ENCODE measurements at places on chromosomes 11 and 22.

DNA sequence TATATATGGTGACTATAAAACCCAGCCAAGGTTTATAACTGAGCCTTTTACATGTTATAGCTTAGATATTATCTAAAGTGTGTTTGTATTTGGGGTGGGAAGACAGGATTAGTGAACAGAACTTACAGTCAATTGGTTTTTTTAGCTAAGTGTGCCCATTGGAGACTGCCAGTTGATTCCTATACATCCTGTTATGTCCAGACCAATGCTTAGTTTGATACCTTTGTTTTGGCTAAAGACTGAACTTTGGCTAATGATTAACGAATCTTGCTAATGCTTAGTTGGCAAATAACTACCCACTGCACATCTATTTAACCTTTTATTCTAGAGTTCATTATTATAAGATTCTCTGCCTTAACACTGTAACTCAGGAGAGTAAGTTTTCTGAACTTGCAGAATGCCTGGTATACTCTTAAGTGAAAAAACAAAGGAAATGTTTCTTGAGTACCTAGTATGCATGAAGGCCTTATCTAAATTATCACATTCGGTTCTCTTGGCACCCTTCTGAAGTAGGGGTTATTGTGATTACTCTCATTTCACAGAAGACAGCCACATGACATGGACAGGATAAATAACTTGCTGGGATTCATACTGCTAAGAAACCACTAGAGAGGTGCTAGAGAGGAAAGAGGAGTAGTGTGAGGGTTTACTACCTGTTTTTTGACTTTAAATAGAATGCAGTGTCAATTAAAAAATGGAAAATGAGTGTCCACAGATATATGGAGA, 54.0 kb downstream of the KREMEN1 start:
- no peak for DNase-seq

- DNase-seq: no peak
Observed at GRCh38 chr22:46026899-46027210, 49.9 kb upstream of the WNT7B start.

GRCh38 chr11:399731-400211, 5.8 kb downstream of the PKP3 start:
- no peak for DNase-seq

GRCh38 chr11:85831050-85831449, 20.1 kb upstream of the SYTL2 start:
- DNase-seq: no peak

DNA sequence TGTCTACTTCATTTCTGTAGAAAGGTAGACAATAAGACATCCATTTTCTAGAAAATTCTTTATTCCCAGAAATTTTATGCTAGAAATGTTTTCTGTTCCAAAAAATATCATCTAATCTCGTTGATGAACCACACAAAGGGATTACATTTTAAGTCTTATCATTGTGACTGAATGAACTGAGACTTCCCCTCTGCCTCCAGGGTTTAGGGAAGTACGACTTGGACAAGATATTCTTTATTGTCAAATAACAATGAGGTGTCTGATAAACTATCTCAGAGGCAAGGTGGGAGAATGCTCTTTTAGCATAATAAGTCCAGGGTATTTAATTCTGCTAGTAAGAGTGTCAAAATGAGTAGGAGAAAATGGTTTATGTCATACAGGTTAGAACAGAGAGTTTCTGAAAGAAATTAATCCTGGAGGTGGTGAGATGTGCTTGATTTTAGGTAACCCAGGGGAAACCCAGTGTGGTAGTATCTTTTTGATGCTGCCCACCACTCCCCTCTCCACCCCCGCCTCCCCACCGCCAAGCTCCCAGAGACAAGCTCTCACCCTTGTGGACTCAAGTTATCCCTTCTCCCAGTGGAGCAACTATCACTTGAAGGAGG, 100.6 kb downstream of the CD44 start:
- no peak for DNase-seq

- peak; percentile 84 for DNase-seq
Observed at GRCh38 chr22:50620593-50621355, 7.2 kb downstream of the ARSA start.

- no peak for DNase-seq
Observed at GRCh38 chr22:29116397-29117123, 43.7 kb downstream of the KREMEN1 start.

- no peak for DNase-seq
Observed at GRCh38 chr11:117905524-117905923, 23.7 kb downstream of the TMPRSS13 start.

- no peak for DNase-seq
Observed at GRCh38 chr11:115503886-115504275, 334 bp downstream of the CADM1 start.

GRCh38 chr11:122791411-122791810, 46.9 kb upstream of the CRTAM start:
- DNase-seq: no peak

- DNase-seq: peak; percentile 22
Observed at GRCh38 chr22:27885977-27886842, 32.8 kb downstream of the PITPNB start.

GRCh38 chr11:129728581-129728980, 87.1 kb upstream of the TMEM45B start:
- no peak for DNase-seq

- DNase-seq: no peak
Observed at GRCh38 chr11:36295926-36296325, at the start of gene PRR5L. Gene PRR5L, plus strand, starts transcription at chr11:36296288. Its CDS starts 104,834 bp downstream, at chr11:36401122.

DNA sequence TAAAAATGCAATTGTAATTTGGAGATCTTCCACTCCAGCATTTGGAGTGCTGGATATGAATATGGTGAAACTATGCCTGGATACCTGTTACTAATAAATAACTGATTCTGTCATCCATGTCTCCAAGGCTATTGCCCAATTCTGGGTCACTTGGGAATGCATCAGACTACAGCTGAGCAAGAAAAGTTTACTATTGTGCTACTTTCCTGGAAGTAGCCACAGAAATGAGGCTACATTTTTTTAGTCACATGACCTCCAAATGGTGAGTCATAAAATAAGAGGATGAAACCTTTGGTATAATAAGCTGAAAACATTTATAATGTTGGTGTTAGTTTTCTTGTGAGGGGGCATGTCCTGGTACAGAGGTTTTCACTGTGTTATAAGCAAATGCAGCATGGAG, 44.4 kb downstream of the DCDC1 start:
- no peak for DNase-seq

GRCh38 chr11:74543991-74544390, 48.4 kb upstream of the POLD3 start:
- DNase-seq: no peak

- peak; percentile 97 for DNase-seq
Observed at GRCh38 chr11:57637626-57638004, 12.1 kb downstream of the YPEL4 start.

GRCh38 chr22:25554689-25555088, 9.8 kb upstream of the GRK3 start:
- DNase-seq: no peak

- DNase-seq: no peak
Observed at GRCh38 chr22:27771637-27772036, 29.9 kb downstream of the MN1 start.

- DNase-seq: no peak
Observed at GRCh38 chr22:45225732-45226502, 14.8 kb downstream of the KIAA0930 start.

- no peak for DNase-seq
Observed at GRCh38 chr11:32079553-32079952, 11.3 kb upstream of the RCN1 start.

- DNase-seq: no peak
Observed at GRCh38 chr22:49763696-49764095, 64.0 kb downstream of the BRD1 start.

DNA sequence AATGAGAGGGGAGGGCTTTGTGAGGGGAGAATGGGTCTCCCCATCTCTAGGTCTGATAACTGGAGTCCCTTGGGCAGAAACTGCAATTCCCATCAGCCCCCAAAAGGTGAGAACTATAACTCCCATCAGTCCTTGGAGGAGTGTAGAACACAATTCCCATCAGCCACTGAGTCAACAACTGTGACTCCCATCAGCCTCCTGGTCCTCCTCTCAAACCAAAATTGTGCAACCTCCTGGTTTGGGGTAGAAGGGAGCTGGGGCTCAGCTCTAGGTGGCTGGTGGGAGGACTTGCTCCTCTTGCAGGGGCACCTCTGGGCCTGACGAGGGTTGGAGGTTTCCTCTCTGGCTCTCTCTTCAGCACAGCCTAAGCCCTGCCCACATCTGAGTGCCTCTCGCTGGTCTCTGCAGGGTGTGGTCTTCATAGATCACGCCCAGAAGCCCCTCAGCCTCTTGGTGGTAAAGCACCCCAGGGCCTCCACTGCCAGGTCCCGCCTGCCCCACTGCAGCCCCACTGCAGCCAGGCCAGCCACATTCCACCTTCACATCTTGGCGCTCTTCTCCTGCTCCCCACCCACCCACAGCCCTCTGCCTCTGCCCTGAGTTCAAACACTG, 18.5 kb downstream of the SLC22A12 start:
- DNase-seq: no peak

DNA sequence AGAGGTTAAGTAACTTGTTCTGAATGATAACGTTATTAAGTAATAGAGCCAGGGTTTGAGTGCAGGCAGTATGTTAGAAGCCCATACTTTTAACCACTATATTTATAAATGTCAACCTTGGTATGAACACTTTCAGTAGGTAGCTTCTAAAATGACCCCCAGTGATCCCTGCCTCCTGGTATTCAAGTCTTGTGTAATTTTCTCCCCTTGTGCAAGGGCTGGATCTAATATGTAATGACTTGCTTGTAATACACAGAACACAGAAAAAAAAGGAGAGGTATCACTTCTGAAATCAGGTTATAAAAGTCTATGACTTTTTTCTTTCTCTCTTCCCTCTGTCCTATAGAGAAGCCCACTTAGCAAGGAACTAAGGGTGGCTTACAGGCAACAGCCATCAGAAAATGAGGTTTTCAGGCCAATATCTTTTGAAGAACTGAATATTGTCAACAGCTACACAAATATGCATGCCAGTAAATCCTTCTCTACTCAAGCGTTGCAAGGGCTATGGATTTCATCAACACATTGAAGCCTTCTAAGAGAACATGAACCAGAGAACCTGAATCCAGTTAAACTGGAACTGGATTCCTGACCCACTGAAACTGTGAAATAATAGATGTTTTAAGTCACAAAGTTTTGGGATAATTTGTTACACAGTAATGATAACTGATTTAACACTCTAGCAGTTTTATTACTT, 712.3 kb downstream of the METTL15 start:
- no peak for DNase-seq

GRCh38 chr11:82682003-82682751, 51.5 kb downstream of the FAM181B start:
- DNase-seq: peak; percentile 73

- no peak for DNase-seq
Observed at GRCh38 chr11:80241766-80242165, 800.9 kb upstream of the TENM4 start.

DNA sequence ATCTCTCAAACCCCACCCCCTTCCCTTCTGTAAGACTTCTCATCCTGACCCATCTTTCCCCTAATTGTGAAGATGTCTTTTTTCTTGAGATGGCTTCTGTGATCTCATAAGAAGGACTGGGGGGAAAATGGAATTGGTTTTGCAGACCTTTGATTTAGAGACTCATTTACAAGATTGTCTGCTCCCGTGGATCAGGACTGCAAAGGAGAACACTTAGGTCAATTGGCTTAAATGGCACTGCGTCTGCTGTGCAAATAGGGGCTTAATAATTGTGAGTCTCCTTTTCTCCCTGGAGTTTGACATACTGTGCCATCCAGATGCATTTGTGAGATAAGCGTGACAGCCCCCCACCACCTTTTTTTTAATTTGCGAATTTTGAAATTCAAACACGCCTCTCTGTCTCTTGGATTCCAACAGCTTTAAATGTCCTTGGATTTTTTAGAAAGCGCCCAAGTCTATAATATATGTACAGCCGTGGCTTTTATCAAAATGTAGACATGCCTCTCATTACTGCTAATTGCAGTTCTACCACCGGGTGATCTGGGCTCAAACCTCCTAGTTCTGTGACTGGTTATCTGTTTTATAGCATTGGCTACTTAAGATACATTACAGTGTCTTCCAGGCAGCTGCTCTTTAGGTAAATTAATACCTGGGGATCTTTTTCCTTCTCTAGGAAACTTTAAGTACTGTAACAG, 150.0 kb downstream of the DBX1 start:
- DNase-seq: no peak

DNA sequence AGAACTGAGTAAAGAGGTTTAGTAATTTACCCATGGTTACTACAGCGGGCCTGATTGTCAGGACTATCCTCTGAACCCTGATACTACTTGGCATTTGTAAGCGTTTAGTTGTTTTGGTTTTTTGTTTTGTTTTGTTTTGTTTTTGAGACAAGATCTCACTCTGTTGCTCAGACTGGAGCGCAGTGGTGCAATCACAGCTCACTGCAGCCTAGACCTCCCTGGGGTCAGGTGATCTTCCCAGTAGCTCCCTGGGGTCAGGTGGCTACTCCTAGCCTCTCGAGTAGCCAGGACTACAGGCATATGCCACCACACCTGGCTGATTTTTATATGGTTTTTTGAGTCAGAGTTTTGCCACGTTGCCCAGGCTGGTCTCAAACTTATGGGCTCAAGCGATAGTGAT, 118.6 kb downstream of the WNT11 start:
- DNase-seq: no peak

GRCh38 chr11:92154110-92154509, 70.5 kb upstream of the FAT3 start:
- DNase-seq: no peak

- DNase-seq: peak; percentile 60
Observed at GRCh38 chr11:112785149-112785548, 176.1 kb upstream of the NCAM1 start.

- peak; percentile 80 for DNase-seq
Observed at GRCh38 chr22:31346733-31347250, 646 bp upstream of the PATZ1 start.

- no peak for DNase-seq
Observed at GRCh38 chr11:105027678-105028077, 4.7 kb upstream of the CASP5 start.

- no peak for DNase-seq
Observed at GRCh38 chr11:77040889-77041288, 6.7 kb downstream of the B3GNT6 start.

- no peak for DNase-seq
Observed at GRCh38 chr11:117258576-117258975, 26.1 kb downstream of the RNF214 start.
